Endodermal cell (in vitro differentiated cells): ENCODE measurements at places on chromosomes 16 and 17. TPM values are rescaled to one million over a fixed set of nuclear protein-coding genes. Genes with fewer than 3 reads are reported as not detected.

Gene MT1E
- 5.5 and 7.2 TPM in 2 replicates for total RNA-seq

Gene GLIS2
- 12.9 to 19.0 TPM (median 13.2 TPM) in 3 replicates for total RNA-seq

Gene ADAM11
- total RNA-seq, result 3.1 to 5.0 TPM (median 3.5 TPM) in 3 replicates

Gene KRTAP4-3
- total RNA-seq, result not detected in 2 replicates

Gene APOH
- not detected in 2 replicates for total RNA-seq

Gene NOS2
- 0.23 to 0.62 TPM (median 0.46 TPM) in 3 replicates for total RNA-seq

Gene SP6
- 1.7 to 3.1 TPM (median 2.5 TPM) in 3 replicates for total RNA-seq

Gene PRCD
- total RNA-seq, result 2.3 and 4.8 TPM in 2 replicates

Gene ZNF750
- not detected in 3 replicates for total RNA-seq

Gene CHST6
- total RNA-seq, result 11.9 to 16.4 TPM (median 15.9 TPM) in 3 replicates

Gene KRT12
- total RNA-seq, result not detected in 3 replicates

Gene PTGES3L
- 4.6 to 9.4 TPM (median 6.2 TPM) in 3 replicates for total RNA-seq

Gene CYBC1
- 66.8 and 88.5 TPM in 2 replicates for total RNA-seq

Gene TP53TG3
- total RNA-seq, result not detected in 3 replicates

Gene NGFR
- 0.77 and 1.3 TPM in 2 replicates for total RNA-seq

Gene TMED6
- 0.53 and 0.63 TPM in 2 replicates for total RNA-seq

Gene METTL23
- 31.3 and 32.4 TPM in 2 replicates for total RNA-seq

Gene SKAP1
- 0.53 TPM in 1 of 3 replicates, not detected in the others for total RNA-seq

Gene WBP2
- total RNA-seq, result 82.7 to 141 TPM (median 92.5 TPM) in 3 replicates

Gene FBXW10B
- total RNA-seq, result not detected in 2 replicates

Gene HSD11B2
- total RNA-seq, result 8.3 to 18.8 TPM (median 14.7 TPM) in 3 replicates

Gene DPEP3
- total RNA-seq, result 3.2 to 3.6 TPM (median 3.5 TPM) in 3 replicates

Gene MPG
- total RNA-seq, result 58.5 to 66.0 TPM (median 62.2 TPM) in 3 replicates

Gene C17orf50
- total RNA-seq, result not detected in 3 replicates

Gene RHBDL3
- total RNA-seq, result 0.19 to 0.35 TPM (median 0.34 TPM) in 3 replicates

Gene EVPLL
- total RNA-seq, result not detected in 3 replicates

Gene NR1D1
- total RNA-seq, result 2.6 and 3.0 TPM in 2 replicates

Gene TNFRSF17
- total RNA-seq, result not detected in 2 replicates

Gene TEX19
- 0.23 and 0.48 TPM in 2 replicates for total RNA-seq

Gene FDXR
- total RNA-seq, result 17.6 to 19.4 TPM (median 18.2 TPM) in 3 replicates

Gene FBXW10
- total RNA-seq, result not detected in 3 replicates

Gene VWA3A
- total RNA-seq, result 0.17 to 0.61 TPM (median 0.18 TPM) in 3 replicates

Gene APOBR
- total RNA-seq, result not detected in 2 replicates

Gene SEPTIN12
- 0.34 to 0.73 TPM in 2 of 3 replicates, not detected in the other for total RNA-seq

Gene HOXB13
- total RNA-seq, result not detected in 3 replicates

Gene PRAC2
- total RNA-seq, result not detected in 2 replicates

Gene PRSS27
- 3.7 to 4.8 TPM (median 4.4 TPM) in 3 replicates for total RNA-seq

Gene NEUROD2
- total RNA-seq, result not detected in 2 replicates

Gene KRT10
- 37.4 to 46.8 TPM (median 45.0 TPM) in 3 replicates for total RNA-seq

Gene SSTR5
- total RNA-seq, result 0.45 and 0.64 TPM in 2 replicates

Gene OTOA
- total RNA-seq, result 0.07 TPM in 1 of 2 replicates, not detected in the other
